ENCODE measurements at places on chromosomes 6 and 20. TPM values are rescaled to one million over a fixed set of nuclear protein-coding genes. Genes with fewer than 3 reads are reported as not detected.

The ZFP64 gene
- 58.4 TPM for total RNA-seq

The GDAP1L1 gene
- total RNA-seq, result not detected

The SUMO4 gene
- 1.9 TPM for total RNA-seq

The RPS10 gene
- 881 TPM for total RNA-seq

The CYP39A1 gene
- total RNA-seq, result 6.5 TPM

The CD109 gene
- 152 TPM for total RNA-seq

The MAFB gene
- total RNA-seq, result 6.1 TPM

The ADGRF1 gene
- total RNA-seq, result 8.9 TPM

The BANF2 gene
- not detected for total RNA-seq

The BPIFB3 gene
- not detected for total RNA-seq

The ADTRP gene
- total RNA-seq, result 25.3 TPM

The CNKSR3 gene
- 6.5 TPM for total RNA-seq

The EEF1A2 gene
- total RNA-seq, result 1.0 TPM

The GNMT gene
- total RNA-seq, result 0.34 TPM

The ADRM1 gene
- total RNA-seq, result 100 TPM

The FAM209B gene
- total RNA-seq, result not detected

The FAM50B gene
- 9.4 TPM for total RNA-seq

The BCAS1 gene
- total RNA-seq, result 0.85 TPM

The PNLDC1 gene
- not detected for total RNA-seq

Data from nasal cavity respiratory epithelium epithelial cell of viscerocranial mucosa (primary cell).